ENCODE measurements at places on chromosomes 11 and 22.
A peak's percentile ranks its signal among the peaks of the same experiment; 100 is the strongest.

GRCh38 chr22:20086101-20086599, 6.1 kb downstream of the DGCR8 start:
- DNase-seq = no peak

- no peak for DNase-seq
Observed at GRCh38 chr22:42745118-42745517, 24.4 kb upstream of the A4GALT start.

GRCh38 chr11:117733316-117733715, 63.7 kb downstream of the DSCAML1 start:
- no peak for DNase-seq

- DNase-seq = no peak
Observed at GRCh38 chr11:28860893-28861292, 752.7 kb downstream of the METTL15 start.

GRCh38 chr11:64844330-64845128, at the start of gene CDC42BPG:
TSS of gene CDC42BPG (minus strand) at chr11:64844653. CDS start at chr11:64844569, 84 bp downstream.
- DNase-seq = peak; percentile 65

DNA sequence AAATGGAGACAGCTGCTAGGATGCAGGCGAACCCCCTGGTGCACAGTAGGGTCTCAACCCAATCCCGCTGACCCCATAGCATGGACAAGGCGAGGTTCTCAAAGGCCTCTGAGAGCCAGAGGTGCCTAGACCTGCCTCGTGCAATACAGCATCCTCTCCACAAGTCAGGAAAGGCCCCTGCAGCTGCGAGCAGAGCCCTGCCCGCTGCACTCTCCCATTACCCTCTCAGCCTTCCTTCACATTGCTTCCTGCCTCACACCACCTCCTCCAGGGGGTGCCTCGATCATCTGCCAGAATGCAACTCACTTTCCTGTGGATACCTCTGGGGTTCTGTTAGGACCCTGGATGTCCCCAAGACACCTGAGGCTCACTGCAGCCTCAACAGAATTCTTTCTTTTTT, 42.8 kb upstream of the TCF20 start:
- DNase-seq = no peak

GRCh38 chr22:38204784-38205183, 3.0 kb downstream of the MAFF start:
- DNase-seq = no peak

DNA sequence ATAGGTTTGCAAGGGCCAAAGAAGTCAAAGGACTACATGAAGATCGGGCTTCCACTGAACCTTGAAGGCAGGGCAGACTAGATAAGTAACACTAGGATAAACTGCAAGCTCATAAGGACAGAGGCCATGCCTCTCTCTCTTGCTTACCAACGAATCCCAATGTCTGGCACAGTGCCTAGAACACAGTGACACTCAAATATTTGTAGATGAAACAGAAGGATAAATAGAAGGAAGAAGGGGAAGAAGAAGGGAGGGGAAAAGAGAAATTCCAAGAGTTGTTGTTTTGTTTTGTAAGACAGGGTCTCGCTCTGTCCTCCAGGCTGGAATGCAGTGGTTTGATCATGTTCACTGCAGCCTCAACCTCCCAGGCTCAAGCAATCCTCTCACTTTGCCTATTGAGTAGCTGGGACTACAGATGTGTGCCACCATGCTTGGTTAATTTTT, 26.9 kb downstream of the SIK3 start:
- DNase-seq = no peak

DNA sequence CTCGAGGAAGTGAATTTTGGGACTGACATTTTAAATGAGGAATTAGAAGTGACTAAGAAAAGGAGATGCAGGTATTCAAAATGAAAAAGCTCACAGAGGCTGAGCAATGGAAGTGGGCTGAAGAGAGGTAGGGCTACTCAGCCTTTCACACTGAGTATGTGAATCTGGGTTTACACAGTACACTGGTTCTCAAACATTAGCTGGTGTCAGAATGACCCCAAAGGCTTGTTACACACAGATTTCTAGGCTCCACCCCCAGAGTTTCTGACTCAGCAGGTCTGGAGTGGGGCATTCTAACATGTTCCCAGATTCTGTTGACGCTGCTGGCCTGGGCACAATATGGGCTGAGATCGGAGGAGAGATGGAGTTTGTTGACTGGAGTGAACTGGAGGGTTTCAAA, 32.8 kb downstream of the CADM1 start:
- DNase-seq = no peak

DNA sequence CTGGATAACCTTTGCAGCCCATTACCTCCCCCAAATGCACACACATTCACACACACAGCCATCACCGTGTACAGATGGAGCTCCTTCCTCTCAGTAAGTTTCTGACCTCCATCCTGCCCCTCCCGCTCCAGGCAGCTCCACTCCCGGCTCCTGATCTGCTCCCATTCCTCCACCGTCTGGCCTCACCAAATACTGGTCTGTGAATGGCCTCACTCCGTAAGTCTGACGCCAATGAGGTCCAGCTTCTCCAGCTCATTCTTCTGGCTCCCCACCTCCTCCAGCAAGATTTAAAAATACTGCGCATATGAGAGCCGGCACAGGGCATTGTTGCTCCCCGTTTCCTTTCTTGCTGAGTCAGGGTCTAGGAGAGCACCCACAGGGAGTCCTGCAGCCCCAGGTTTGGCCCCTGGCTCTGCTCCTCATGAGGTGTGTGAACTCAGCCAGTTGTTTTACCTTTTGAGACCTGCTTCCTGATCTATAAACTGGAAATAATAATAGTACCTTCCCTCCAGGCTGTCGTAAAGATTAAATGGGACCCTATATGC, 14.0 kb upstream of the TUB start:
- no peak for DNase-seq

GRCh38 chr11:113243696-113244095, 70.7 kb upstream of the TTC12 start:
- DNase-seq = no peak

- DNase-seq = no peak
Observed at GRCh38 chr11:33894398-33894746, 2.5 kb upstream of the LMO2 start.

DNA sequence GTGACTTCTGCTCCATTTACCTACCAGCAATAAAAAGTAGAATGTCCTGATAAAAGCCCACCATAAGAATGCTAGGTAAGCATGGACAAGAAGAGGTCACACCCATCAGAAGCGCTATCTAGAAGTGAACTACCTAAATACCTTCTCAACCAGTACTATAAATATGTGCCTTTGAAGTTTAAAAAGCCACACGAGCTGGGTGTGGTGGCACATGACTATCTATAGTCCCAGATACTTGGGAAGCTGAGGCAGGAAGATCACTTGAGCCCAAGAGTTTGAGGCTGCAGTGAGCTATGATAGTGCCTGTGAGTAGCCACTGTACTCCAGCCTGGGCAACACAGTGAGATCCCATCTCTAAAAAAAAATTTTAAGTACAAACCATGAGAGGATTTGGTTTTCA, 66.7 kb downstream of the PACSIN2 start:
- DNase-seq = no peak

- no peak for DNase-seq
Observed at GRCh38 chr11:7690648-7691047, 15.6 kb downstream of the OVCH2 start.

DNA sequence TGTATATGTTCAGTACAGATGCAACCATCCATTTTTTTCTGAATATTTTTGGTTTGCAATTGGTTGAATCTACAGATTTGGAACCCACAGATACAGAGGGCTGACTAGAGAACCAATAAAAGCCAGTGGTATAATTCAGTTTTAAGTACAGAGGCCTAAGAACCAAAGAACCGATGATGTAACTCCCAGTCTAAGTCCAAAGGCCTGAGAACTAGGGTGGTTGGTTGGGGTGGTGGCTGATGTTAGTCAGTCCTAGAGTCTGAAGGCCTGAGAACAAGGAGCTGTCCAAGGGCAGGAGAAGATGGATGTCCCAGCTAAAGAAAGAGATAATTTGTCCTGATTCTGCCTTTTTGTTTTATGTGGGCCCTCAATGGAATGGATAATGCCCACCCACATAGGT, 48.7 kb upstream of the LIN7C start:
- no peak for DNase-seq

- DNase-seq = no peak
Observed at GRCh38 chr11:132466983-132467382, 1065.3 kb downstream of the OPCML start.

- DNase-seq = no peak
Observed at GRCh38 chr11:45679806-45680205, 14.4 kb upstream of the CHST1 start.

GRCh38 chr11:21631991-21632390, 560.9 kb upstream of the ANO5 start:
- no peak for DNase-seq

Measured in stimulated activated CD4-positive, alpha-beta T cell treated with anti-CD3 and anti-CD28 coated beads, Interleukin-4, amount 100 ng/mL, for 24 hours (primary cell).